MG63 (cell line): ENCODE measurements at places on chromosomes 3 and 15.

DNA sequence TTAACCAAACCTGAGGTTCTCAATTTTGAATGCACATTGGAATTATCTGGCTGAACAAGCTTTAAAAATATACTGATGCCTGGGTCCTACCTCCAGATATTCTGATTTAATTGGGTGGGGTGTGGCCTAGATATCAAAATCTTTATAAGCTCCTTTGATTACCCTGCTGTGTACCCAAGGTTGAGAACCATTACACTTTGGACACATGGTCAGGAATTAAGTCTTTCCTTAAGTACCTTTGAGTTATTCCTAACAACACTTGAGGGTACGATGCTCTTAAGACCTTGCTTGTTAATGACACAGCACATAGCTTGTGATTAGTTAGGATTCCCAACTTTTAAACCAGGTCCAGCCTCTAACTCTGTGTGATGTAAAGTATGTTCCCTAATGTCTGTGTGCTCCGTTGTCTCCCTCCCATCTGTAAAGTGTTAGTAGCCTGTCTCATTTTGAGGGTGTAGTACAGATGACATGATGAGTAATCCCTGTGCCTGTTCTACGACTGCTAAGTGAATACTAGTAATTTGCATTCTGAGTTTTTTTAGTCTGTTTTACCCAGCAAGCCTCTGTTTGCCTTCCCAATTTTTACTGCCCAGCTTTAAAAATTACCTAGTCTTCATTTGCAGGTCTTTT is 154.9 kb downstream of the KLHL25 start:
- DNase-seq: no peak

GRCh38 chr15:83346342-83346741 is 61.9 kb upstream of the BNC1 start:
- no peak for DNase-seq

- DNase-seq: no peak
Measured at GRCh38 chr3:12797124-12797891, 828 bp downstream of the CAND2 start.

DNA sequence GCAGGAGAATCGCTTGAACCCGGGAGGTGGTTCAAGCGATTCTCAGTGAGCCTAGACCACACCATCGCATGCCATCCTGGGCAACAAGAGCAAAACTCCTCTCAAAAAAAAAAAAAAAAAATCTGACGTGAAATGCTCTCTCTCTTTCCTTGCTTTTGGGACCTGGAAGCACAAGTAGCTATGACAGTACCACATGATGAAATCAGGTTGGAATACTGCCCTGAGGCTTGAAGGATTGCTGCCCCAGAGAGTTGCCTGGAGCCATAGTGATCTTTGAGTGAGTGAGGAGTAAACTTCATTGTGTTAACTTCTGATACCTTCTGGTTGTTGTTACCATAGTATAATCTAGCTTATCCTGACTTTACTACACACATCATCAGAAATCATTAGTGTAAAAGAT is 23.3 kb downstream of the AKAP13 start:
- DNase-seq: peak; percentile 53

DNA sequence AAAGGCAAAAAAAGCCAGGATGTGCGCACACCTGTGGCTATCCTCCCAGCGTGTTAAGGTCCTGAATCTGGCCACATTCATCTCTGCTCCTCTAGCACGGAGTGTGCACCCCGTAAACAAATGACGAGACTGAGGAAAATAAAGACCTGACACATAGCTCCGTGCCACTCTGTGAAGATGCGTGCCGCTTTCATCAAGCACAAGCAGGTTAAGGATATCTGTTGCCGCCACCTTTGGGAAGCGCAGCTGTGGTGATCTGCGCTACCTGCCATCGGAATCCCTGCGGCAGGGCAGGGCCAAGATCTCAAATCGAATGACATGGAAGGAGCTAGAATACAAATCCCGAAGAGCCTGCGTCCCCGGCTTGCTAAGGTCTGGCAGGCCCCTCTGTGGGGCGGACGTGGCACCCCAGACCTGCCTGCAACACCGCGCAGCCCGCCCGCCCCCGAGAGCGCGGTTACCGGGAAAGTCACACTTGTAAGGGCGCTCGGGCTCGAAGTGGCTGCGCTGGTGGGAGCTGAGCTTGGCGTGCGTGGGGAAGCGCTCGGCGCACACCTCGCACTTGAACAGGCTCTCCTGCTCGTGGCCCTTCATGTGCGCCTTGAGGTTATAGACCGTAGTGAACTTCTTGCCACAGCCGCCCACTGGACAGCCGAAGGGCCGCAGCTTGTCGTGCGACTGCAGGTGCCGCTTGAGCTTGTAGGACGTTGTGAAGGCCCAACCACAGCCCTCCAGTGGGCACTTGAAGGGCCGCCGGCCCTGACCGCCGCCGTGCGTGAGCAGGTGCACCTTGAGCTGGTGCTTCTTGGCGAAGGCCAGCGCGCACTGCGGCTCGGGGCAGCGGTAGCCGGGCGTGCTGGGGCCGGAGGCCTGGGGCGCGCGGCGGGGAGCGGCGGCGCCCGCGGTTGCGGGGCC is 936 bp downstream of the ZXDC start:
- peak; percentile 44 for DNase-seq

DNA sequence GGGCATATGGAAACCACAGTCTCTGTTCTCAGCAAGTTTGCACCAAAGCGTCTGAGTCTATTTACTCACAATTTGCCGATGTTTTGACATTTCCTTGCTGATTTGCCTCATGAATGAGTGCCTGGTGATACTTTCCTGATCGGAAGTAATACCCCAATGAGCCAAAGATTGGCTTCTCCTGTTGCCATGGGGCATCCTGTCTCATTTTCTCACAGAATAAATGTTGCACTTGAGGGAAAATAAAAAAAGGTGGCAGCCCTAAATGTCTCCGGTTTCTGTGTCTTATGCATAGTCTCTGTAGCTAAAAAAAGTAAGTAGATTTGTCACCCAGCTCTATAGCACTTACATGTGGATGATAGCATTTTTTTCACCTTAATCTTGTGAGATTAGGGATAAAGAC is 73.7 kb upstream of the CADPS start:
- no peak for DNase-seq

DNA sequence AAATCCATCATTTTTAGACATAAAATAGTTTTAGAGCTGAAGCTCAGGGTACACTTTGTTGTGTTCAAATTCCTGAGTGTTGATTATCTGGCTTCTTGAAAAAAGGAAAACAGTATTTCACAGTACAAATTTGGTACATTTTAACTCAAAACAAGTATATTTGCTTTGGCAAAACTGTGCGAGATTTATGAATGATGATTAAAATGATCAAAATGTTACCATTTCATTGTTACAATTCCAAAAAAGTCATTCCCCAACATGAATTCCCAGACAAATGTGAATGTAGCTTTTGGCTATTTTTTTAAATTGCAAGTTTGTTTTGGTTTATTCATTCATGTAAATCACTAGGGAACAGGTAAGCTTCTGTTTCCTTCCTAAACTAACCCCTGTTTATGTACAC is 347.4 kb upstream of the DCBLD2 start:
- DNase-seq: no peak

GRCh38 chr3:8938021-8938420 is 25.3 kb downstream of the RAD18 start:
- no peak for DNase-seq

- DNase-seq: no peak
Measured at GRCh38 chr3:23711916-23712494, 93.8 kb upstream of the UBE2E1 start.

DNA sequence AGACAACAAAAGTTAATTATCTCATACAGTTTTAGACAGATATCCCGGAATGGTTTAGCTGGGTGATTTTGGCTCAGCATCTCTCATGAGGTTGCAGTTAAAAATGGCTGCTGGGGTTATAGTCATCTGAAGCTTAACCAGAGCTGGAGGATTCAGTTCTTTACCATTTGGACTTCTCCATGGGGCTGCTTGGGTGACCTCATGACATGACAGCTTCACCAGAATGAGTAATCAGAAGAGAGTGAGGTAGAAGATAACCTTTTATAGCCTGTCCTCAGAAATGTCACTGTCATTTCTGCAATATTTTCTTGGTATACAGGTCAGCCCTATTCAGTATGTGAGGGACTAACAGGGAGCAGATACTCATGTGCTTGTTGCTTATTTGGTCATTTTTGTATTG is 30.9 kb downstream of the TFG start:
- DNase-seq: no peak

DNA sequence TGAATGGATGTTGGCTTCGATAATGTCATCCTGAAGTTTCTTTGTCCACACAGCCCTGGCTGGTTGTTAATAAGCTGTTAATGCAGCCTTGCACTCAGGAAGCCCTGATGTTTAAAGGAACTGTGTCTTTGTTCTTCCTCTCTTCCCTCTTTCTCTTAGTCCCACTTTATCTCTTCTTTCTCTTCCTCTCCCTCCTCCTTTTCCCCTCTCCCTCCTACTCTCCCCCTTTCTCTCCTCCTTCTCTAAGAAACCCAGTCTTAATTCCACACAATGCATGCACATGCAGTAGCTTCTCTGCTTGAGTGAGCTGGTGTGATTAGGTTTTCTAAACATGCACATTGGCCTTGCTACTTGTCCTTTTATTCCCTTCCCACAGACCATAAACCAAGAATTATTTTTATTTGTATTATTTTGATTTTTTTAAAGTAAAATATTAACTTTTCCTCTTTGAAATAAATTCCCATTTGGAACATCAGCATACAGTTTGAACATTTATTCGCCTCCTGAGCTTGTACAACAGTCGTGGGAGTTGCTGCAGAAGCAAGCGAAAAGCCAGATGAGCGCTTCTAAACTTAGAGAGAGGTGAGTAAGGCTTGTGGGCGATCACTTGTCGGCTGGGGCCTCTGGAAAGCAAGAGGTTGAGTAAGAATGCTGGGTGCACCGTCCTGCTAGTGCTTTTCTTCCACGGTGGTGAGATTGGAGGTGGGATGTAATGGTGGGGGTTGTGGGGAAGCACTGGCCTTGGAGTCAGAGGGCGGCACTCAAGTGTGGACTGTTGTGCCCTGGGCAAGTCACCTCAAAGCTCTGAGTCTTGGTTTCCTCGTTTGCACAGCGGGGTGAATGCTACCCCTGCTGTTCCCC is 7.2 kb downstream of the GHRL start:
- DNase-seq: no peak

- no peak for DNase-seq
Measured at GRCh38 chr3:5188419-5189221, 1.1 kb downstream of the EDEM1 start.

DNA sequence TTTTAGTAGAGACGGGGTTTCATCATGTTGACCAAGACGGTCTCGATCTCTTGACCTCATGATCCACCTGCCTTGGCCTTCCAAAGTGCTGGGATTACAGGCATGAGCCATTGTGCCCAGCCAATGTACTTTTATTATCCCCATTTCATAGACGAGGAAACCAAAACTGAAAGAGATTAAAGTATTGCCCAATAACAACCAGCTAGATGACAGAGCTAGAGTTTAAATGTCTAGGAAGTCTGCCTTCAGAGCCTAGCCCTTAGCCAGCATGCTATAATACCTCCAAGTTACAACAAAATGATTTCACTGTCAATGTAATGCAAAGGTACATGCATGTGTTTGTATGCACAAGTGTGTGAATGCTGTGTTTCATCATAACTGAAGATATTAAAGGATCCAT is 389.4 kb upstream of the RBMS3 start:
- no peak for DNase-seq

- DNase-seq: no peak
Measured at GRCh38 chr3:129312671-129313414, 34.2 kb downstream of the HMCES start.

DNA sequence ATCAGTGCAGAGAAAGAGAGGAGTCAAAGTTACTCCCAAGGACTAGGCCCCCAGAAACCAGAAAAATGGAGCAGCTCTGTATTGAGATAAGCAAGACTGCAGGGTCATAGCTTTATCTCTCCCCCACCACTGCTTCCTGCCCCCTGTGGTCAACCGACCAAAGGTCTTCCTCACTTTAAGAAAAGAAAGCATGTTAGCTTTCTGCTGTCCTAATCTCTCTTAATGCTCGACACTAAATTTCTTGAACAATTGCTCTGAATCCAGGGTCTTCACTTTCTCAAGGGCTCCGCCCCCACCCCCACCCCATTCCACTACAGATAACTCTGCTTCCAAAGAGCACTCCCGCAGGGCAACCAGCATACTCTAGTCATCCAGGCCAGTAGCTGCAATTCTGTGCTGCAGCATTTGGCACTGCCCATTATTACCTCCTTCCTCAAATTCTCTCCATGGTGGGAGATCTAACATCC is 31.9 kb downstream of the TNIK start:
- no peak for DNase-seq

GRCh38 chr3:186570941-186571643 is 572 bp downstream of the DNAJB11 start:
- no peak for DNase-seq

DNA sequence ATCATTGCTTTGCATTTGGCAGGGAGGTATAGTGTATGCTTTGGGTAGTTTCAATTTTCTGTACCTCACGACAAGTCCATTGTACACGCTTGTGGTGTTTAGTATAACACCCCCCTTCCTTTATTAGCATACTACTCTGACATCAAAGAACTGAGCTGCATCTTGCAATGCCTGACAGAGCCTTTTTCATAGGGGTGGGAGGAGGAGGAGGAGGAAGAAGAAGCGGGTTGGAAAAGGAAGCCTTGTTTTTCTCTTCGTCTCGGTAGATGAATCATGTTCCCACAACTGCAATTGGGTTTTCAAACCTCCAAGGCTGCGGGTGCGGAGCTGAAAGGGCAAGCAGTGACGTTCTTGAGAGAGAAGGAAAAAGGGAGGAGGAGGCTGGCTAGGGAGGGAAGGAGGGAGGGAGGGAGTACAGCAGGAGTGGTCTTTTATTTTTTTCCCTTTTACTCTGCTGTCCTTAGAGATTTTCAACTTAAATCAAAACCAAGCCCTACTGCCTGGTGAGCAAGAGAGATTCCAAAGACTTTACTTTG is 175.7 kb downstream of the KLHL25 start:
- peak; percentile 85 for DNase-seq

DNA sequence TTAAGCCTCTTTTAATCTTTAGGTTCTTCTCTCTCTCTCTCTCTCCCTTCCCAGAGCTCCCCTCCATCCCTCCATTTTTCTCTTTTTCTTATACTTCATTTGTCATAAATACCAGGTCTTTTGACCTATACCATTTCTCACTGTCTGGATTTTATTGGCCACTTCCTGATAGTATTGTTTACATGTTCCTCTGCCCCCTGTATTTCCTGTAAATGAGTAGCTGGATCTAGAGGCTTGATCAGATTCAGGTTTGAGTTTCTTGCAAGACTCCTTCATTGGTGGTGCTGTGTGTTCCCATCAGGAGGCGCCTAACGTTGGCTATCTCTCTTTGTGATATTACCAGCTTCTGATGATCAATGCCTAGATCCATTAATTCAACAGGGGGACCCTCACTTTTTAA is 42.2 kb downstream of the DAPK2 start:
- no peak for DNase-seq
